Cerebellum (tissue), 4 donors: ENCODE measurements at places on chromosomes 1 and 21. TPM values are rescaled to one million over a fixed set of nuclear protein-coding genes. Genes with fewer than 3 reads are reported as not detected.

The RNU1-1 gene
- total RNA-seq: 40,842 TPM

The SPRR2B gene
- total RNA-seq: not detected

The S100A7A gene
- total RNA-seq: not detected

The NBPF6 gene
- 0.18 TPM for total RNA-seq

The C1QC gene
- total RNA-seq: 8.4 TPM

The TIE1 gene
- 10.6 TPM for total RNA-seq

The TAL1 gene
- total RNA-seq: 2.7 TPM

The CCDC190 gene
- not detected for total RNA-seq

The FCRLA gene
- not detected for total RNA-seq

The TMEM79 gene
- 1.7 TPM for total RNA-seq

The KCNJ10 gene
- total RNA-seq: 3.4 TPM

The PPFIA4 gene
- 47.6 TPM for total RNA-seq

The CD5L gene
- total RNA-seq: 0.27 TPM

The TMEM52 gene
- 0.82 TPM for total RNA-seq

The PROK1 gene
- total RNA-seq: not detected

The KCNE2 gene
- 0.45 TPM for total RNA-seq
